ENCODE measurements at places on chromosomes 3 and 15.

GRCh38 chr3:134381831-134382442, 7.7 kb upstream of the AMOTL2 start:
- peaks cover 38% of the 10 kb centered on the region for H3K4me1 ChIP-seq
- H3K27me3 ChIP-seq: no peaks in the 10 kb centered on the region
- no peaks in the 10 kb centered on the region for H3K36me3 ChIP-seq
- H3K4me3 ChIP-seq: no peak overlapping the region
- H3K27ac ChIP-seq: no peak overlapping the region

GRCh38 chr15:73386886-73387506, 18.2 kb upstream of the HCN4 start:
- no peak overlapping the region for H3K4me3 ChIP-seq
- H3K4me1 ChIP-seq: peaks cover 9% of the 10 kb centered on the region
- no peak overlapping the region for H3K27ac ChIP-seq
- DNase-seq: no peak

DNA sequence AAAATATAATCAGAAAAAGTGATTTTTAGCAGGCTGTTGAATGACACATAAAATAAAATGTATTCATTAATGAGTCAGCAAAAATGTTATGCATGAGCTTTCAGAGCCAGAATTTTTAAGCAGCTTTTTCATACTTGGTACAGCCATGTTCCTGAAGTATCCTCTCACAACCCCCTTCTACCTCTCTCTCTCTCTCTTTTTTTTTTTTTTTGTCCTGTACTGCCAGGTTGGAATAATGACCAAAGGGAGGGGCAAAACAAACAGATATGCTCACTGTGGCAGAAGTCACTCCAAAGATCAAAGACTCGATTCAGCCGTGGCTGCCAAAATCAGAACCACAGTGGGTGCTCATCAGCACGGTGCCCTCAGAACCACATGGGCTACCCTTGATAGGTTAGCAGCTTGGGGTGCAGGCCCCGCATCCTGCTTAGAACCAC, 383.0 kb downstream of the ZBTB20 start:
- no peaks in the 10 kb centered on the region for H3K36me3 ChIP-seq
- no peaks in the 10 kb centered on the region for H3K27me3 ChIP-seq
- no peak for DNase-seq
- peaks cover 7% of the 10 kb centered on the region for H3K4me1 ChIP-seq

DNA sequence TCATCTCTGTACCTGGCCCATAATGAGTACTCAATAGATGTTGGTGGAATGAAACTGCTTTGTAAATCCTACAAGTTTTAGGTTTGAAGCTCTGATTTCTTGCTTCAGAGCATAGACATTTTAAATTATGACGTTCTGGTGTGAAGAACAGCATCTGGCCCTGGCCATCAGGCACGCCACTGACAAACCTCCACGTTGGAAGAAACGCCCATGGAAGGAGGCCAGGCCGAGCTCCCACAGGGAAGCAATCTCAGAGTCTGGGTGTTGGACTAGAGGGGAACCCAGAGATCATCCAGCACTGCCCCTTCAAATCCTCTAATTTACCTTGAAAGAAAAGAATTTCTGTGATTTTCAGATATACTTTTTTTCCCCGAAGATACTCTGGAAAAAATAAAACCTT, 328.1 kb upstream of the RGMA start:
- DNase-seq: no peak
- no peaks in the 10 kb centered on the region for H3K4me1 ChIP-seq
- H3K36me3 ChIP-seq: no peaks in the 10 kb centered on the region
- no peak overlapping the region for H3K27ac ChIP-seq
- H3K4me3 ChIP-seq: no peak overlapping the region

DNA sequence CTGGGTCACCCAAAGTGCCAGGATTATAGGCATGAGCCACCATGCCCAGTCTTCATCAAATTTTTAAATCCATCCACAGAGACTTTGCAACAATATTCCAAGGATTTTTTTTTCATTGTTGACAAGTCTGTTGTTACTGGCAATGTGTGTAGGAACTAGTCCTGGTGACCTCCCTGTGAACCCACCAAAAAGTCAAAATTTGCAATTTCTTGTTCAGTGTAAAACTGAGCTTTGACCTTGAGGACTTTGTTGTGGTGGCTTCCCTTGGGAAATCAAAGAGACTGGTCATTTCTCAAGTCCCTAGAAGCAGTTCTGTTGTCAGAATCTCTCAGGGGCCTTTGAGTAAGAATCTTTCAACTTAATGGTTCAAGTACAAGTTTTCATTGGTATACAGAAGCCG, 36.9 kb upstream of the COL8A1 start:
- H3K4me1 ChIP-seq: no peaks in the 10 kb centered on the region
- H3K27ac ChIP-seq: no peak overlapping the region
- H3K36me3 ChIP-seq: no peaks in the 10 kb centered on the region
- H3K27me3 ChIP-seq: peaks cover 1% of the 10 kb centered on the region

- H3K27me3 ChIP-seq: no peaks in the 10 kb centered on the region
- no peak overlapping the region for H3K4me3 ChIP-seq
- DNase-seq: no peak
- no peak overlapping the region for H3K27ac ChIP-seq
- no peaks in the 10 kb centered on the region for H3K4me1 ChIP-seq
Observed at GRCh38 chr3:160671231-160671630, 5.7 kb upstream of the ARL14 start.

DNA sequence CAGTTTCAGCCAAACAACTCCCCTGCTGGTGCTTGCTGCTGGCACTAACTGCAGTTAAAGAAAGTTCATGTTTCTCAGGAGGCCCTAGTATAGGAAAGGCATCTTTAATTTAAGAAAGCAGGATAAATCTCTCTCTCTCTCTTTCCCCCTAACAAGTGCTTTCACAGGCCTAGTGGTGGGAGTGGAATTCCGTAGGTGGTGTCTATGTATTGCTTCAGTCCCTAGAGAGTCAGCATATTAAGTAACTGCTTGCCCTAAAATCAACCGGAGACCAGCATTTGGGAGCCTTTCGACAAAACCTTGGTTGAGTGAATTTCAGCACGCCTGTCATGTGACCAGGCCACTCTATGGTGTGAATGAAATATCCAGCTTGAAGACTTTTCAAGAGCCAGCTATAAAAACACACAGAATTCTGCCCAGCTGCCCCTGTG, 169.2 kb upstream of the TGFBR2 start:
- H3K4me1 ChIP-seq: no peaks in the 10 kb centered on the region
- DNase-seq: no peak
- H3K36me3 ChIP-seq: no peaks in the 10 kb centered on the region
- H3K27ac ChIP-seq: no peak overlapping the region

DNA sequence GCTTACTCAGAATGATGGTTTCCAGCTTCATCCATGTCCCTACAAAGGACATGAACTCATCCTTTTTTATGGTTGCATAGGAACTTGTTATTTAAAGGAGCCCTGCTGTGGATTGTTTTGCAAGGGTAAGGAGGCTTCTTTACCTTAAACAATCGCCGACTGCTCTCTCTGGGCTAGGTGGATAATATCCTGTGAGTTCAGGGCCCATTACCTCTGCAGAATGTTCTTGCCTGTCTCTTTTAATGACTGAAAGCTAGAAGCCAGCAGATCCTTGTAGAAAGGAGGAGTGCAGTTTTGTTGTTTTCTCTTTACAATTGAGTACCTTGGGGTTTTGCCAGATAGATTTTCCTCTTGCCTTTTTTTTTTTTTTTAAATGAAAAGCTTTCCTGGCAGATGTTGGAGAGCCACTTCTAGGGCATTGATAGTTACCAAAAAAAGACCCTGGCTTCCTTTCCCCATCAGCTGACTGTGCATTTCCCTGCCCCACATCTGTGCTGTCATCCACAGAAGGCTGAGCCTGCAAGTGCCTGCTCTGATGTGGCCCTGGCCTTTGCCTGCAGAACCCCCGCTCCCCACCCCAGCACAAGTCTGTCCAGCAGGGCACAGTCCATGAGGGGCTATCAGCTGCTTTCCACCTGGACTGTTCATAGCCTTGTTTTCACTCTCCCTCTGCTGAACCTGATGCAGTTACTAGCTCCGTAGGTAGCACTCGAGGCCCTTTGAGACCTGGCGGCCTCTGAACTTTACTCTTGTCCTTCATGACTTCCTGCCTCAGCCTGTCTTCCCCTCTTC, 113.1 kb downstream of the CHCHD6 start:
- DNase-seq: no peak
- no peak overlapping the region for H3K27ac ChIP-seq
- no peaks in the 10 kb centered on the region for H3K36me3 ChIP-seq
- H3K4me3 ChIP-seq: no peak overlapping the region

DNA sequence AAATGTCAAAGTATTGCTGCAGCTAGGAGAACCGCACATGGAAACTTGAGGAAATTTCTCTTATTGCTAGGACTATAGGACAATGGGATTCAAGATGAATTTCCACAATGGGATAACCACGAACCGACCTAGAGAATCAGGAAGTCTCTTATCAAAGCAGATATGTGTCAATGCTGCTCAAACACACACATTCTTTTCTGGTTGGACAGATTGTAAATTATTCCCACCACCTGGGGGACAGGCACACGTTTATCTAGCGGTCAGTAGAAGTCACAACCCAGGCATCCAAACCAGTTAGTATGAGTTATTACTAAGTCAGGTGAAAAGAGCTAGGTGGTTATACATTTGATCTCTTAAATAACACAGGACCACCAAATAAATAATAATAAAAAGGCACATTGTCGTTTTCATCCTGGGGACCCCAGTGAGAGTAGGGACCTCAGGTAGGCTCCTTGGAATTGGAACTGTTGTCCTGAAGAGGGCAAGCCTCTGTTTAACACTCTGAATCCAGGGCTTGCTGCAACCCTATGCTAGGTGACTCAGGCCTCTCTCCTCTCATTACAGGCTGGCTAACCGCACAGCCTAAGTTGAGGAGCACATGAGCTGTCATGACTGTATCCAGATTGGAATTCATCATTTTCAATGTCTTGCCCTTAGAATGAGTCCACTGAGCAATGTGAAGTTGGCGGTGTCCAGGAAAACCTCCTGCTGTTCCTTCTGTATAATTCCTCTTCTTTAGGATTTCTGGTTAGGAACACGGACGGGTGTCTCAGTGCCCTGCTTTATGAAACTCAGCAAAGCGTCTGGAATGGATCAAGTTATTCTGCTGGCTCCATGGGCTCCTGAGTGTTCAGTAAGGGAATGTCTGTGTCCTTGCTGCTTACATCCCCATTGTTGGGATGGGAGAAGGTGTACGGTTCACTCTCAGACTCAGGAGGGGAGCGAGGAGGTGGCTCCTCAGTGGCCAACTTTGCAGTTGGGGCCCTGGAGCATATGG, 59.0 kb downstream of the CLEC3B start:
- H3K4me3 ChIP-seq: no peak overlapping the region
- peaks cover 2% of the 10 kb centered on the region for H3K36me3 ChIP-seq
- H3K4me1 ChIP-seq: peaks cover 5% of the 10 kb centered on the region
- H3K27me3 ChIP-seq: peaks cover 2% of the 10 kb centered on the region
- H3K27ac ChIP-seq: no peak overlapping the region

DNA sequence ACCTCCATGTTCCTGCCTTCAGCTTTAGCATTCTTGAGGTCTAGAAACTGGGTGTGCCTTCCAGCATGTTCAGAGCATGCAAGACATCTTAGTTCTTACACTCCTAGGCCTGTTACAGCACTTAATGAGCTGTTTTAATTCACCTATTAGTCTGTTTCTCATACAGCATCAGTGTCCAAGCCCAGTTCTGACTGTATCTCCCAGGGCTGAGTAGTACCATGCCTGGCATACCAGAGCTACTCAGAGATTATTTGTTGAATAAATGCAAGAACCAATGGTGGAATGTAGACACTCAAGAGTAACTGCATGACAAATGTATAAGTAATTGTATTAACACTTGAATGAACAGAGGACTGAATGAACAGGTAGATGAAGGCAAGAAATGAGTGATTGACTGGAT, 61.8 kb upstream of the SCN5A start:
- H3K27me3 ChIP-seq: peaks cover 2% of the 10 kb centered on the region
- H3K4me3 ChIP-seq: no peak overlapping the region
- no peak overlapping the region for H3K27ac ChIP-seq
- no peak for DNase-seq
- H3K36me3 ChIP-seq: no peaks in the 10 kb centered on the region
- no peaks in the 10 kb centered on the region for H3K4me1 ChIP-seq
